ENCODE measurements at places on chromosomes 11 and 22. TPM values are rescaled to one million over a fixed set of nuclear protein-coding genes. Genes with fewer than 3 reads are reported as not detected.

GRCh38 chr11:7154881-7155361 lies 66.1 kb downstream of the RBMXL2 start:
- DNase-seq: no peak

GRCh38 chr22:19555651-19556050 lies 31.4 kb upstream of the CLDN5 start:
- DNase-seq: no peak

The ELFN2 gene
- total RNA-seq: 0.88 TPM

The PACSIN3 gene
- total RNA-seq: not detected

DNA sequence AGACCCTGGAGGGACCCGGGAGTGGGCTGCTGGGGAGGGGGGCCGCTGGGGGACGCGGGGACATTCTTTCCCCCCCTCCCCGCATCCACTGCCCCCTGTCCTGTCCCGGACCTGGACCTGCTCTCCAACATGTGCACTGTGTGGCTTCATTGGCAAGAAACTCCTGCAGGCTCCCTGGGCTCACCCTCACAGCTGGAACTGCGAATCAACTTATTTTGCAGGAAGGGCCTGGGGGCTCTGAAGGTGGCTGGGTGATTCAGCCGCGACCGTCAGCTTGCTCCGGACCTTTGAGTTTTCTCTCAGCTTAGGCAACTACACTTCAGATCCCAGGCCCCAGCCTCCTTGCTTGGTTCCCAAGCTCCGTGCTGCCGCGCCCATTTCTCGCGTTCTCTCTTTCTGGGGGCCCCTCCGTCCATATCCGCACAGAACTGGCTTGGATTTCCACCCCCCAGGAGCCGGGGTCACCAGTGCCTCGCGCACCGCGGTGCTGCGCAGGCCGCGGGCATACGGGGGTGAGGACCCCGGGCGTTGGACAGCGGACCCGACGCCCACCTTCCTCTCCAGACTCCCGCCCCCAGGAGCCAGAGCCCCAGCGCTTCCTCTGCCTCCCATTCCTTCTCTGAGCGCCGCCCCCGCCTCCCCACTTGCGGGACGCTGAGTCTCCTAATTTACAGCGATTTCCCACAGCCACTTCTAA lies 471 bp upstream of the AHNAK start:
- DNase-seq: no peak

- no peak for DNase-seq
Measured at GRCh38 chr11:29962243-29962642, 54.6 kb downstream of the KCNA4 start.

GRCh38 chr11:69448471-69449284 lies 32.8 kb upstream of the LINC01488 start:
- DNase-seq: no peak

GRCh38 chr22:45608763-45609180 lies 62.9 kb upstream of the ATXN10 start:
- DNase-seq: no peak

DNA sequence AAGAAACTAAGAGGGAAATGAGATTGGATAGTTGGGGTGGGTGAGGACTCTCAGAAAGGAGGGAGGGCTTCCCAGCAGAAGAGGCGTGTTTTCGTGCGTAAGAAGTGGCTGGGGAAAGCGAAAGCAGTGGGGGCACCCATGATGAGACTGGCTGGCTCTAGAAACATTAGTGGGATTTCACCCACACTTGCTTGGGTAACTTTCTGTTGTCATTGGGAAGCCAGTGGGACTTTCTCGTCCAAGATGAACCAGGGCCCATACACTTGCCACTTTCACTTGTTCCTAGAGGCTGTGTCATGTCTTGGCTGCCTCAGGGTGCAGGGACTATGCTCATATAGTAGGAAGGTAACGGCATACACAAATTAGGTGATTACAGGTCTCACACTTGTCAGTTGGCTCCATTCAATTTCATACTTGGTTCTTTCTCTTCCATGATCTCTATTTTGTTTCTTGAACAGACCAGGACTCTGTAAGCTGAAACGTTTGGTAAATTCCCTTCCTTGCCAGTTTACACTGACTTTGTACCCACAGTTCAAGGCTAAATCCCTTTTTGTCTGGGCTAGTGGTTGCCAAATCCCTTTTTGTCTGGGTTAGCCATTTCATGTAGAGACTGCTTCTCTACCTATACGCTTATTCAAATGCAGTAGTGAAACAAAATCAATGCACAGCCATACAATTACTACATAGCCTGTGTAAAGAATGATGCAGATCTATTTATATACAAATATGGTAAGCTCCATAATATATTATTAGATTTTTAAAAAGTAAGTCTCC lies 42.0 kb upstream of the CXCR5 start:
- DNase-seq: no peak

The PRODH gene
- 0.74 TPM for total RNA-seq

- DNase-seq: no peak
Measured at GRCh38 chr11:7062534-7062933, 26.3 kb upstream of the RBMXL2 start.

- DNase-seq: no peak
Measured at GRCh38 chr11:69245041-69245440, 48.9 kb upstream of the MYEOV start.

The NFAM1 gene
- total RNA-seq: 0.25 TPM

The LRRC56 gene
- 4.4 TPM for total RNA-seq

The DEUP1 gene
- not detected for total RNA-seq

Measured in naive thymus-derived CD8-positive, alpha-beta T cell (primary cell).